ENCODE measurements at places on chromosomes 3 and 15.

- DNase-seq = no peak
Measured at GRCh38 chr3:187188931-187189330, 8.4 kb upstream of the RTP1 start.

- no peak for DNase-seq
Measured at GRCh38 chr3:194760494-194761137, 74.9 kb downstream of the FAM43A start.

- DNase-seq = no peak
Measured at GRCh38 chr3:23723930-23724329, 81.8 kb upstream of the UBE2E1 start.

DNA sequence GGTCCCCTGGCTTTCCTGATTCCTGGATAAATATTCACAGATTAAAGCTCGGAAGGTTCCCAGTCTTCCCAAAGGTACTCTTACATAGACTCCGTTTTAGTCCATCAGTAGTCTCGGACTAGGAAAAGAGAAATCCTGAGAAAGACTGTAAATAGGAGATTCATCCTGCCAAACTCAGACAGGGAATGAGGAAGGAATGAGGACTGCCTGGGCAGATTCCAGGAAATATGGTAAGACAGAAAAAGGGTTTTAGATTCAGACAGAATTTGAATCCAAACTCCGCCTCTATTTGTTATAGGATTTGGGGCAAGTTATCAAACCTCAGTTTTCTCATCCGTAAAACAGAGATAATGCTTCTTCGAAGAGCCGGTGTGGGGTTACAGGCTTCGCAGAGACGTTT, 77.8 kb upstream of the VGLL4 start:
- no peak for DNase-seq

- DNase-seq = no peak
Measured at GRCh38 chr15:32676169-32676568, 34.7 kb downstream of the SCG5 start.

GRCh38 chr3:385151-385550, 188.6 kb downstream of the CHL1 start:
- no peak for DNase-seq

DNA sequence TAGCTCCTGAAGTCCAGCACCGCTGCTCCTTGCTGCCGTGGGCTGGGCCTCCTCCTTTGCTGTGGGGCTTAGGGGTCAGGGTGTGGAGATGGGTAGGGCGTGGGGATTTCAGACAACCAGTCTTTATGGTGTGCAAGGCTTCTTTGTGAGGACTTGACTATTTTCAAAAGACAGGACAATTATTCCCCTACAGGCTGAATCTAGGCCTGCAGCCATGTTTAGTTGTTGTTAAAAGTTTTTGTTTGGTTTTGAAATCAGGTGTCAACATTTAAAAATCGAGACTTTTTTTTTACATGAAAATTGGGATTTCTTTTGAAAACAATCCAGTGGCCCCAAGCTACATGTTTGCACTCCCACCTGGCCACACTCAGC, 10.6 kb downstream of the RPL32 start:
- DNase-seq = no peak

GRCh38 chr3:110624576-110624975, 447.0 kb upstream of the NECTIN3 start:
- DNase-seq = no peak

DNA sequence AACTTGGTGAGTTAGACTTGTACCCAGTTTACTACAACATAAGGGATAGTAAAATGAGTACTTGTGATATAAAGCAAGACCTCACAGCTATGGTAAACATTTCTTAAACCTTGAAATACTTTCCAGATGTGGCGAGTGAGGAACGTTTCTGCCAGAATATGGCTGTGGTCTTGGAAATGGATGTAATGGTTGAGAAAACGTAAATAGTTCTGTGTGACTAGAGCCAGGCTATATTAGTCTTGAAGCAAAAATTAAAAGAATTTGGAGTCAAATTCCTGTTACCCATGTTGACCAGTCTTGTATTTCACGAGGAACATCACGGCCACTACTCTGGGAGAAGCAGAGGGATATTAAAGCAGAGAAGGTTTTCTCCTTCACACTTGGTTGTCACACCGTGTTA, 15.3 kb downstream of the OR4F15 start:
- DNase-seq = no peak

GRCh38 chr3:117054556-117054955, 345.0 kb downstream of the TUSC7 start:
- no peak for DNase-seq

DNA sequence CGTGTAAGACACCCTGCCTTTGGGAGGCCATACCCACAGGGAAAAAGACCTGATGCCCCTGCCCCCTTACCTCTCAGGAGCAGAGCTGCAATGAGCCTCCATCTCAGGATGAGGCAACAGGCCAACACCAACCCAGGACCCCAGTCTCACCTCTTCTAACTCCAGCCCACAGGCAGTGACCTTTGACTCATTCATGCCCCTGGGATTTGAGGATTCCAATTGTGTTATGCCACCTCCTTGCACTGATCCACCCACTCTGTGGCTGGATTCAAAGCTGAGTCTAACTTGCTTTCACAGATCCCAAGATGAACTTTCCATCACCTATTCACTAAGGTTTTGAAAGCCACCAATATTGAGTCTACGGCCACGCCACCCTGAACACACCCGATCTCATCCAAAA, 64.7 kb downstream of the MINAR1 start:
- DNase-seq = no peak
